Heart left ventricle (tissue), 16 donors: ENCODE measurements at places on chromosomes 4 and X. TPM values are rescaled to one million over a fixed set of nuclear protein-coding genes. Genes with fewer than 3 reads are reported as not detected.

XKRX gene
- 0.19 TPM for total RNA-seq

GRCh38 chr4:7842384-7843279 lies 97.0 kb downstream of the AFAP1 start:
- peak; percentile 63 for DNase-seq

GRCh38 chr4:99722725-99723124 lies 65.1 kb upstream of the C4orf54 start:
- no peak for DNase-seq

- DNase-seq = no peak
These were observed 67.1 kb downstream of the DOCK11 start for GRCh38 chrX:118562582-118563164.

CBR4 gene
- total RNA-seq = 26.3 TPM

GRCh38 chr4:7973545-7973981 lies 33.9 kb upstream of the AFAP1 start:
- peak; percentile 31 for DNase-seq

DNA sequence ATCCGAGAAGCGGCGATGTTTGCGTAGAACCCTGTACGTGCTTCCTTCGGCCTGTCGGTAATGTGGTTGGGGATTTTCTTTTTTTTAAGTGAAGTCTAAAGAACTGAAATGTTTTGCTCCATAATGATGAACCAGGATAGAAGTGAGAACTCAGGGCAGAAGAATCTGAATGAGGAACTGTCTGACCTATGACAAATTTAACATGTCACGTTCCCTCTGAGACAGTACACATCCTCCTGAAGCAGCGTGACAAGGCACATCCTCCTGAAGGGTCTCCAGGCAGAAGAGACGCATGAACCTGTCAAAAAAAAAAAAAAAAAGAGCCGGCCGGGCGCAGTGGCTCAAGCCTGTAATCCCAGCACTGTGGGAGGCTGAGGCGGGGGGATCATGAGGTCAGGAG lies 6.2 kb downstream of the CSF2RA start:
- no peak for DNase-seq

GRCh38 chr4:1462009-1462767 lies 55.9 kb upstream of the NKX1-1 start:
- no peak for DNase-seq

GRCh38 chr4:7301126-7301785 lies 108.9 kb downstream of the SORCS2 start:
- no peak for DNase-seq

TCEAL6 gene
- not detected for total RNA-seq

- DNase-seq = no peak
These were observed 6.9 kb downstream of the SH3TC1 start for GRCh38 chr4:8205749-8206611.

- DNase-seq = no peak
These were observed 30.6 kb downstream of the GUCY1B1 start for GRCh38 chr4:155789391-155789790.

- no peak for DNase-seq
These were observed 31.6 kb upstream of the MAML3 start for GRCh38 chr4:140185412-140186081.

- no peak for DNase-seq
These were observed 5.0 kb upstream of the TSPAN5 start for GRCh38 chr4:98663226-98664006.

- no peak for DNase-seq
These were observed 11.5 kb upstream of the TRAM1L1 start for GRCh38 chr4:117096886-117097285.

DNA sequence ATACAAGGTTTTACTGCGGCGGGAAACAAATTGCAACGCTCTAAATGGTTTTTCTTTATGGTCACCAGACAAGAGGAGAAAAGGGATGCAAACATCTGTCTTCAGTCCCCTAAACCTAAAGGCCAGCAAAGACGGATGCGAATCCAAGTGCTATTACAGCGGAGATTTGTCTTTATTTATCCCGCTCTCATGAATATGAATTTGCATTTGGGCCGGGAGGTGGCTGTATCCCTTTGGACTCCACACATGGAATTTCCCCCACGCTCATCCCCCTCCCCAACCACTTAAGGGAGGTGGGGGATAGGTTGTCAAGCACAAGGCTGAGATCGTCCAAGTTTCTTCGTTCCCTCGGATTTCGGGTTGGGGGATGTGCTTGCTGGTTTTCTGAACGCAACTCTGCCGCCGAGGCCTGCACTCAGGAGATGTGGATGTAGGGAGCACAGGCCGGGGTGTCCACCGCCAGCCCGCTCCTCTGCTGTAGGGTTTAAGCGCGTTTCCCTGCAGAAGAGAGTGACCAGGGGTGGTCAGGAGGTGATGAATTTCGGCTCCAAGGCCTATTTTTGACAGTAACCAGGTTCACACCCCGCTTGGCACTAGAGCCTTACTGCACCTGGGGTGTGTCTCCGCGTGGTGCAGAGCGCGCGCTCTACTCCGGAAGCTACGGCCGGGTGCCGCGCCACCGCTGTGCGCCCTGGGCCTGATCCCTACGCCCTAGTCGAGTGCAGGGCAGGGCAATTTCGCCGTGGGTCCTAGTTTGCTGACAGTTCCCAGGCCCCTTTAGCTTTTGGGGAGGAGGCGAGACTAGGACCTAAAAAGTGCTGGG lies 2.3 kb upstream of the PHOX2B start:
- no peak for DNase-seq

- no peak for DNase-seq
These were observed 213.3 kb upstream of the MAB21L2 start for GRCh38 chr4:150368667-150369066.

GRCh38 chr4:148415500-148415899 lies 26.7 kb downstream of the NR3C2 start:
- DNase-seq = no peak

PRRG1 gene
- 13.5 TPM for total RNA-seq

NALF2 gene
- total RNA-seq = 11.1 TPM

LRCH2 gene
- total RNA-seq = 1.7 TPM

- no peak for DNase-seq
These were observed 323 bp downstream of the PDE6B start for GRCh38 chr4:625631-626161.

MED14 gene
- total RNA-seq = 39.1 TPM

GRCh38 chrX:45186643-45187026 lies 14.0 kb downstream of the DIPK2B start:
- no peak for DNase-seq

GRCh38 chr4:84455697-84456096 lies 43.4 kb downstream of the NKX6-1 start:
- no peak for DNase-seq

DNA sequence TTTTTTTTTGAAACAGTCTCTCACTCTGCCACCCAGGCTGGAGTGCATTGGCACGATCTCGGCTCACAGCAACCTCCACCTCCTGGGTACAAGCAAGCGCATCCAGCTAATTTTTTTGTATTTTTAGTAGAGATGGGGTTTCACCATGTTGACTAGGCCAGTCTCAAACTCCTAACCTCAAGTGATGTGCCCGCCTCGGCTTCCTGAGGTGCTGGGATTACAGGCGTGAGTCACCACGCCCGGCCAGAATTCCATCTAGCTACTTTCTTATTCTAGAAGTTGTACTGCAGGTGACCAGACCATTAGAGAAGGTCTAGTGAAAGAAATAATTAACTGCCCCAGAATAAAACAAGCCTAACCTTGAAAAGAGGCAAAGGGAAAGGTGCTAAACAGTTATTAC lies 2.3 kb downstream of the LRBA start:
- no peak for DNase-seq

ZNF157 gene
- not detected for total RNA-seq

NPY5R gene
- not detected for total RNA-seq

GJB1 gene
- not detected for total RNA-seq

IL2 gene
- not detected for total RNA-seq
